Cardiac fibroblast (primary cell): ENCODE measurements at places on chromosomes 7 and 10.

DNA sequence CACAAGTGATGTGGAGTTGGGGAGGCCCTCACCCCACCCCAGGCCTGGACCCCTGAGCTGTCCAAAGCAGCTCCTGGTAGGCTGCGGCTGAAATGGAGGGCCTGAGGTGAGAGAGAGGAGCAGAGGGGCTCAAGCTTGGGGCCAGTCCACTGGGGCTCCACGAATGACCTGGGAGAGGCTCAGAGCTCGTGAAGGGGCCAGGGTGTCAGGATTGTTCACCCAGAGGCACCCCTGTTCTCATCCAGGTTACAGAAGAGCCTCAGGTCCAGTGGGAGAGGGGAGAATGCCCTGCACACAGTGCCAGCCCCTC lies 102.2 kb upstream of the RET start:
- DNase-seq, result no peak

GRCh38 chr10:68135922-68136792 lies 26.9 kb downstream of the MYPN start:
- DNase-seq, result peak; percentile 66

GRCh38 chr7:80916770-80917741 lies 1.8 kb downstream of the SEMA3C start:
- DNase-seq, result peak; percentile 72

- no peak for DNase-seq
Measured at GRCh38 chr10:116740971-116741370, 1.4 kb downstream of the HSPA12A start.

DNA sequence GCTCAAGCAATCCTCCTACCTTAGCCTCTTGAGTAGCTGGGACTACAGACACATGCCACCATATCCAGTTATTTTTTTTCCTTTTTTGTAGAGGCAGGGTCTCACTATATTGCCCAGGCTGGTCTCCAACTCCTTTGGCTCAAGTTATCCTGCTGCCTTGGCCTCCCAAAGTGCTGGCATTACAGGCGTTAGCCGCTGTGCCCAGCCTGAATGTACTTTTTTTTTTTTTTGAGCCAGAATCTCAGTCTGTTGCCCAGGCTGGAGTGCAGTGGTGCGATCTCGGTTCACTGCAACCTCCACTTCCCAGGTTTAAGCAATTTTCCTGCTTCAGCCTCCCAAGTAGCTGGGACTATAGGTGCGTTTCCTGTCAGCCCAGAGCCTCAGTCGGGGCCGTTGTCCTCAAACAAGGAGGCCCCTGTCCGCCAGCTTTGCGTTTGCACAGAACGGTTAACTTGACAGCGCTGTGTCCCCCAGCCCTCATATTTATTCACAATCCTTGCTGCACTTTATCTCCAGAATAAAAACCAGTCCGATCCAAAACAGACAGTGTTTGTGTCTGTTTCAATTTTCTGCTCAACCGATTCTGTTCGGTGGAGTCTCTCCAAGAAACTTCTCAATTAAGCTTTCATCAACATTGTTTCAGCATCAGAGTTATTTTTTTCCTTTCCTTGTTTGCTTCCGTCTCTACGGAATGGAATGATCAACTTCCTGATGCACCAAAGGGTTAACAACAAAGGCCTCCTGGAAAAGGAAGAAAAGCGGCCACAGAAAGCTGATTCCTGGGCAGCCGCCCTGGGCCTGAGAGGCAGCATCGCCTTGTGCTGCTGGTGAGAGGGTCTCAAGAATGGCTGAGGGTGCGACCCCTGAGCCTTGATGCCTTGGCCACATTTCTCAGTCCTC lies 64.5 kb downstream of the PDIA4 start:
- peak; percentile 18 for DNase-seq

GRCh38 chr10:1632596-1632995 lies 104.7 kb downstream of the ADARB2 start:
- no peak for DNase-seq

DNA sequence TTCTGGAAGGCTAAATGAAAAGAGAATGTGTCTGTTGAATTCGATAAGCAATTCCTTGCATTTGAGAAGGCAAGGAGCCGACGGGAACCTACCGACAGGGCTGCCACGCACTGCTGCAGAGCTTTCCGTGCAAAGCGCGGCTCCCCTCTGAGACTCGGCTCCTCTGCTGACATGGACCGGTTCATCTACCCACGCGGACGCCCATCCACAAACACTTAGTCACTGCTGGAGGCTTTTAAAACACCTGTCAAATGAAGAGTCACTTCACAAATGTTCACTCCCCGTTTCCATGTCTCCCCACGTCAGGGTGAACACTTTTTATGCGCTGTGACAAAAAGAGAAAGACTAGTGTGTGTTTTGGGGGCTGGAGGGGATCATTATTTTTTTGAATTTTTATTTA lies 32.0 kb downstream of the AMZ1 start:
- no peak for DNase-seq

- no peak for DNase-seq
Measured at GRCh38 chr7:85567983-85568382, 381.1 kb upstream of the SEMA3D start.

- no peak for DNase-seq
Measured at GRCh38 chr7:132799081-132799413, 222.8 kb upstream of the PLXNA4 start.

- peak; percentile 91 for DNase-seq
Measured at GRCh38 chr10:78408671-78409472, 375.2 kb downstream of the RPS24 start.

- no peak for DNase-seq
Measured at GRCh38 chr10:126851414-126852108, 53.7 kb upstream of the DOCK1 start.

- DNase-seq, result peak; percentile 88
Measured at GRCh38 chr10:61904733-61905725, 3.5 kb downstream of the ARID5B start.

GRCh38 chr10:64486149-64486548 lies 964.9 kb downstream of the REEP3 start:
- DNase-seq, result peak; percentile 88

DNA sequence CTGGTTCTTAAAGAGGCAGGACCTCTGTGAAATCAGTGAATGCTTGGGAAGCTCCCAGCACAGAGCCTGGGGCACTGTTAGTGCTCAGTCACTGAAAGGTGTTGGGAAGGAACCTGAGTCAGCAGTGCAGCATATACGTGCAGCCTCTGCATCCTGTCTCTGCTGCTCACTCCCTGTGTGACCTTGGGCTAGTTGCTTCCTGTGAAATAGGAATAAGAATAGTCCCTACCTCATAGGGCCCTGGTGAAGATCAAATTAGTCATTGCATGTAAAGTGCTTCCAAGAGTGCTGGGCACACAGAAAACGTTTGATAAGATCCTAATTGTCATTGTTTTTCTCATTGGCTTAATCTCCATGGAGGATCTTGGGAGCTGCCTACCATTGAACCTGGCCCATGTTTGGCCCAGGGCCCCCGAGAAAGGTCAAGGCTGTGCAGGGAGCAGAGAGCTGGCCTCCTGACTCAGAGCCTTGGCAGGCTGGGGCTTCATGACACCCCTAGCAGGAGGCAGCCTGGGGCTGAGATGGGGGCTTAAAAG lies 73.3 kb upstream of the COL13A1 start:
- peak; percentile 72 for DNase-seq

DNA sequence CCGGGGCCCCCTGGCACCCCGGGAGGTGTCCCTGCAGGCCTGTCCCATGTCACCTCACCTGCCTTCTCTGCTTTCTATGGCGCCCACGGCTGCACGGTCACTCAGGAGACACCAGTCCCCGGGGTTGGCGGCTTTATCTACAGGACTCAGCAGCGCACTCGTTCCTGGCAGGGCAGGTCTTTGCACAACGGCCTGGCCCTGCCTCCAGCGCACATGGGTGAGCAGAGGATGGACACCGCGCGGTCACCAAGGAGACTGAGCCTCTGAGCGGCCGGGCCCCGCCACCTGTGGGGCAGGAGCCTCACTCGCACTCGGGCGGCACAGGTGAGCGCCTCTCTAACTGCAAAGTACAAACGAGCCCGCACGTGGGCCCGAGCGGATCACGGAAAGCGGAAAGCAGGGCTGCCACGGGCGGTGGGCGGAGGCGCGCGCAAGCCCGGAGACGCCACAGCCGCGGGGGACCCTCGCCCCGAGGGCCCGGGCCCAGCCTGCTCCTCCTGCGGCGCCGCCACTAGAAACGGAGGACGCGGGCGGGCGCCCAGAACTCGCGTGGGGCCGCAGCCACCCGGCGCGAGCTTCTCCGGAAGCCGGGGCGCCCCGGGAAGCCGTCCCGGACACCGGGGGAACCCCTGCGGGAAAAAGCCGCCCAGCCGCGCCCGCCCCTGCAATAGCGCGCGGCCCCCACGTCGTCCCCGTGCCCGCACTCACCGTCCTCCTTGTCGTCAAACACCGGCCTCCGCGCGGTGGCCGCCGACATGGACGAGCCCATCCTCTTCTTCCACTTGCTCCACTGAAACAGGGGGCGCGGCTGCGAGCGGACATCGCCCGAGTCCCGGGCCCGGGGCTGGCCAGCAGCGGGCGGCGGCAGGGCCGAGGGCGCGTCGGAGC lies 642 bp downstream of the STK32C start:
- DNase-seq, result no peak

DNA sequence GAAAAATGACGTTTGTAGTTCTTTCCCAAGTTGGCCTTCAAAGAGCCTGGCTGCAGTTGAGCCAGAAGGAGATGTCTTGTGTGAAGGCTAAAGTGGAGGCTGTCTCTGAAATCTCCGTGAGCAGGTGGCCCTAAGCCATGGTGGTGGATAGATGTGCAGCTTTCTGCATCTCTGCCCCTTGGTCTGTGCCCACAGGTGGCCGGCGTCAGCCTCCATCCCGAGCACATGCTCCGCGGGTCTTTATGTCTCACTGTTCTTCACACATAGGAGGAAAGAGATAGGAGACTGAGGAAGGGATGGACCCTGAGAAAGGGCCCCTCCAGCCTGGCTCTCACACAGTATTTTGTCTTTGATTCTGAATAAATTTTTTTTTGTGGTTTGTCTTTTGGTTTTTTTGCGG lies 30.3 kb upstream of the SLC26A4 start:
- DNase-seq, result no peak

- DNase-seq, result no peak
Measured at GRCh38 chr10:121330563-121330962, 267.7 kb downstream of the FGFR2 start.

- DNase-seq, result no peak
Measured at GRCh38 chr10:99610221-99610620, 10.0 kb downstream of the SLC25A28 start.

DNA sequence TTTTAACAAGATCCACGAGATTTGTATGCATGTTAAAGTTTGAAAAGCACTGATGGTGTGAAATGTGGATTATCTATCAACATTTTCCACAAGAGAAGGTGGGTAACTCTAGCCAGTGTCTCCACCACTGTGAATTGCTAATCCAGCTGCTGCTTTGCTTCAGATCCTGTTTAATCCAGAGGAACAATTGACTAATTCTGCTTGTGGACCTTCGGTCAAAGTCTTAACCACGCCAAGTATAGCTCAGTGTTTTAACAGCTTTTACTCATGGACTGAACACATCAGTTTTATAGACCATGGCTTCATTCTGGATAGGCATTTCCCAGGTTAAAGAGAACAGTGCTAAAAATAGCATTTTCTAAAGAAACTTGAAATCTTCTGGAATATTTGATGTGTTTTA lies 23.5 kb downstream of the ADK start:
- DNase-seq, result no peak

DNA sequence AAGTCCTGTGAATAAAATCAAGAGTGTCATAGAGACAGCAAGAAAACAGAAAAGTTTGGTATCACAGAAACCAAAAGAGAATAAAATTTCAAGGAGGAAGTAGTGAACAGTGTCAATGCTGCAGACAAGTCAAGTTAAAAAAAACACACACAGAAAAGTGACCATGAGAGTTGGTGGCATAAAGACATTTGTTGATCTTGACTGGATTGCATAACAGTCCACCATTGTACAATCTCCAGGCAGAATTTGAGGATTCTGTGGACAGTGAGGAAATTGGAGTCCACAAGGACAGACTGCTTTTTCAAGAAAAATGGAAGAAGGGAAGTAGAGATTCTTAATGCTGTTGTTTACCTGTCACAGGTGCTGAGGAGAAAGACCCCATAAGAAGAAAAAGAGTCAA lies 412.5 kb downstream of the PLXDC2 start:
- no peak for DNase-seq

DNA sequence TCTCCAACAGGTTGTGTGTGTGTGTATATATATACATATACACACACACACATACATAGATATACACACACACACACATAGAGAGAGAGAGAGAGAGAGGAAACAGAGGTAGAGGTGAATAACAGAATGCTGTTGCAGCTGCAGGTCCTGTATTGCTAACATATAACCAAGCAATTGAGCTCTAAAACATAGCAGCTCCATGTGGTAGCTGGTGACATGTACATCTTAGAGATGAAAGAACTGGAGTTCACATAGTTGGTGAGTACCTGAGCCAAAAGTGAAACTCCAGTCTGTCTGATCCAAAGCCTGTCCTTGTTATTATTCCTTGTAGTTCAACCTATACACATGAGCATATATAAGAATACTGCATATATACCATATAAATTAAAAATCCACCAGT lies 152.9 kb upstream of the CSTF2T start:
- no peak for DNase-seq

DNA sequence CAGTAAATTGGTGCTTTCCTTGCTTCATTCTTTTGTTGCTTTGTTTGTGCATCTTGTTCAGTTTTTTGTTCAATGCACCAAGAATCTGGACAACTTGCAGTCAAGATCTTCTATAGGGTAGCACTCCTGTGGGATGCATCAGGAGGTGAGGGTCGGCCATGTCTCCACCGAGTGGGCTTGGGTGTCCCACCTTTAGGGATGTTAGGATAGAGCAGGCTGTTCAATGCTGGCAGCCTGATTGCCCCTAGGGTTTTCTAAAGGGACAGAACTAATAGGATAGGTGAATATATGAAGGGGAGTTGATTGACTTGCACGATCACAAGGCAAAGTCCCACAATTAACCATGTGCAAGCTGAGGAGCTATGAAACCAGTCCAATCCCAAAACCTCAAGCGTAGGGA lies 109.9 kb downstream of the GLRX3 start:
- DNase-seq, result no peak

DNA sequence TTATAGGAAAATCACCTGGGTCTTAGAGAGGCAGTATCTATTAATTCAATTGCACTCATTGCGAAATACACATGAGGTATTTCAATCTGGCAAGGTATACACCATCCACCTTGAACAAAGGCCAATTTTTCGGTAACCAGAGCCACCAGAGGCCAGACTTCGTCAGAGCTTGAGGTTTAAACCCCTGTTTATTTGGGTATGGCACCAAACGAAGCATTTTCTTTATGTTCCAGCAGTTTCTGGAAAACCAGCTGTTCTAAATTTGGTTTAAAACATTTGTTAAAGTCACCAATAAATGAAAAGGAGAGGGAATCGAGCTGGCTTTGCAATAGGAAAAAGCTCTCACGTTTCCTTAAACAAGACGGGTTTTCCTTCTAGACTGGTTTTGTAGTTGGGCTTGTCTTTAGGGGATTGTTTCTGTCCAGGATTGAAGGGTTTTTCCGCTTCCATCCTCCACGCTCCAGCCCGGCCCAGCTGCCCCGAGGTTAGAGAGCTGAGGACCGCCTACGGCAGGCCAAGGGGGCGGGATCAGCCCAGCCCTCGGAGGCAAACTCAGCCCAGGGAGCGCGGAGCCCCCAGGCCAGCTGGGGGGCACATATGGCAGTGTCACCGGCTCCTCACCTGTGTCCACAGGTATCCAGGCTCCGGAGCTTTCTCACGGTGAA lies 539.4 kb upstream of the MGMT start:
- peak; percentile 24 for DNase-seq
